ENCODE measurements at places on chromosomes 13 and 19.

DNA sequence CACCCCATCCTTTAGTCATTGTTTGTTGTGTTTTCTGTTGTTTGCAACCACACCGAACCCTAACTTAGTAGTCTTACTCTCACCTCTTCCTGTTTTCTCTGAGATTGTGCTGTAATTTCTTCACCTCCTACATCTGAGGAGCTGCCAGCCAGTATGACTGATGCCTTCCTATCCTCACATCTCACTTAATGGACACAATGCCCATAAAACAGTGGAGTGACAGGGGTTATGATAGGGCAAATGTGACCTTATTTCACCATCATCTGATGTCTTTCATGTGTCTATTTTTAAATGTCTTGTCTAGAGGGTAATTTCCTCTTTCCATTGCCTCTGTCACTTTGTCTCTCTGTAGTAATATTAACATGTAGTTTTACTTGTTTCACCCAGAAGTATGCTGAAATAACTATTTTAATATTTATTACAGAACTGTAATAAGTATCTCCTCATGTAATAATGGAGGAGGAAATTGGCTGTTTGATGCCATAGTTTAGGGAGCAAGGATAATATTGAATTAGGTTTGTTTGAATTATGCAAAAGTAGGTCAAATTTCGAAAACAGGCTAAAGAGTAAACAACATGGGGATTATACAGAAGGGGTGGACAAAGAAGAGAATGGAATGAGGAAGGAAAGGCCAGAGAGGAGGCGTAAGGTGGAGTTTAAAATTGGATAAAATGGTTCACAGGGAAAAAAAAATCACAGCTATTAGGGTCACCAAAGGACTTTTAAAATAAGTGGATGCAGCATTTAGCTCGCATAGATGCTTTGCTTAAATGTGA lies 103.5 kb upstream of the SPRY2 start:
- no peak for DNase-seq
- no peaks in the 10 kb centered on the region for H3K4me1 ChIP-seq
- no peak overlapping the region for H3K4me3 ChIP-seq
- H3K36me3 ChIP-seq, result no peaks in the 10 kb centered on the region

- peaks cover 6% of the 10 kb centered on the region for H3K27me3 ChIP-seq
- H3K27ac ChIP-seq, result no peak overlapping the region
- no peaks in the 10 kb centered on the region for H3K36me3 ChIP-seq
Observed at GRCh38 chr13:94031609-94032008, 447.9 kb downstream of the DCT start.

DNA sequence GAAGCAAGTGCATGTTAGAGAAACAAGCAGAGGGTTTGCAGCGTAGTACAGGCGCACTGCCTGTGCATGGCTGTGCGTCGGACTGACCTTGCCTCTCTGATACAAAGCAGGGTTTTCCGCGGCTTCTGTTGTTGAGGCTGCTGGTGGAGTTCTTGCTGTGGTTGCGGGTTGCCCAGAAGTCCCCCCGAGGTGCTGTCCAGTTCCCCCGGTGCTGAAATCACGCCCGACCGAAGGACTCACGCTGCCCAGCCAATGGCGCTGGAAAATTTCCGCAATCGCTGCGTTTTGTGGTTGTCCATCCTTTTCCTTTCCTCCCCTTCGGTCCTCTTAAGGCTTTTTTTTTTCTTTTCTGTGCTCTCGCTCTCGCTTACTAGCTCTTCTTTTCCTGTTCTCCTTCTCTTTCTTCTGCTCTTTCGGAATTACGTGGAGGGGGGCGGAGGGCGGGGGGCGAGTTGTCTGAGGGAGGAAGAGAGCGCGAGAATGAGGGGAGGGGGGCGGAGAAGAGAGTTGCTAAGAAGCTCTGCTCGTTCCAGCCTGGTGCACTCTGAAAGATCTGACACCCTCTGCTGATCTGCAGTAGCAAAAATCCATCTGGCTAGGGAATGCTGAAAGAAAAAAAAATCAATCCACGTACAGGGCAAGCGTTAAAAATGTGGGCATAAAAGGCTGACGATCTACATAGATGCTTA lies at the start of gene SLITRK1:
Gene SLITRK1, minus strand, starts transcription at position 558 of the 689 bp plus-strand sequence. CDS start 967 bp downstream, outside the sequence.
- H3K36me3 ChIP-seq, result no peaks in the 10 kb centered on the region
- H3K27me3 ChIP-seq, result peaks cover 77% of the 10 kb centered on the region
- no peak within 1 kb of the TSS for H3K4me3 ChIP-seq

GRCh38 chr19:28475525-28475924 lies 737.4 kb downstream of the UQCRFS1 start:
- no peak overlapping the region for H3K27ac ChIP-seq
- H3K27me3 ChIP-seq, result no peaks in the 10 kb centered on the region
- no peak for DNase-seq
- no peaks in the 10 kb centered on the region for H3K36me3 ChIP-seq
